SK-N-SH treated with all-trans-retinoic acid at 6 μM for 48 hours (cell line): ENCODE measurements at places on chromosomes 16 and 17.

DNA sequence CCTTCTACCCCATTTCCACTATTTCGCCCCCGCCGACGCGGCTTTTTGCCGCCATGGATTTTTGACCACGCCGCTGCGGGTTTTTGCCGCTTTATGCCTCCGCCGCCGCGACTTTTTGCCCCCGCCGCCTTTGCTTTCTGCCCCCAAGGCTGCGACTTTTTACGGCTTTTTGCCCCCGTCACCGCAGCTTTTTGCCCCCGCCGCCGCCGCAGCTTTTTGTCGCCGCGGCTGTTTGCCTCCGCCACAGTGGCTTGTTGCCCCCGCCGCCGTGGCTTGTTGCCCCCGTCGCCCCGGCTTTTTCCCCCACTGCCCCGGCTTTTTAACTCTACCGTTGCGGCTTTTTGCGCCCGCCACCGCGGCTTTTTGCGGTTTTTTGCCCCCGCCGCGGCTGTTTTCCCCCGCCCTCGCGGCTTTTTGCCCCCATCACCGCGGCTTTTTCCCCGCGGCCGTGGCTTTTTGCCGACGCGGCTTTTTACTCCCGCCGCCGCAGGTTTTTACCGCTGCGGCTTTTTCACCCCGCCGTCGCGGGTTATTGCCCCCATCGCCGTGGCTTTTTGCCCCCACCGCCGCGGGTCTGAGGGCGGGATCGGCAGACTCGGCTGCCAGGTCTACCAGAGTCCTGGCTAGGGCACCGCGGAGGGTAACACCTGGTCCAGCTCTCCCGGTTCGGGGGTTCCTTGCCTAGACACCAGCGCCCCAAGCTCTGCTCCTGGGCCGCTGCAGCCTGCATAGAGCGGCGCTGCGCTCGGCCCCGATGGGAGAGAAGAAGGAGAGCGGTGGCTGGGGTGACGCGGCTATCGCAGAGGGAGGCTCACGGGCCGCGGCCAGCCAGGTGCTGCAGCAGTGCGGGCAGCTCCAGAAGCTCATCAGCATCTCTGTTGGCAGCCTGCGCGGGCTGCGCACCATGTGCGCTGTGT, 562.7 kb upstream of the WSB1 start:
- ATAC-seq: no peak

GRCh38 chr17:2798678-2799077, 2.4 kb downstream of the RAP1GAP2 start:
- no peak for ATAC-seq

GRCh38 chr16:3854750-3855541, 25.6 kb downstream of the CREBBP start:
- no peak for ATAC-seq

- ATAC-seq: no peak
Observed at GRCh38 chr17:44105483-44105882, 18.0 kb downstream of the HDAC5 start.

GRCh38 chr16:46783800-46784199, 35.7 kb upstream of the MYLK3 start:
- no peak; the same call in 2 of the 3 replicates for ATAC-seq

- no peak for ATAC-seq
Observed at GRCh38 chr16:982145-983043, 824 bp downstream of the SOX8 start.

GRCh38 chr16:10984509-10984908, 40.1 kb downstream of the CLEC16A start:
- no peak for ATAC-seq

DNA sequence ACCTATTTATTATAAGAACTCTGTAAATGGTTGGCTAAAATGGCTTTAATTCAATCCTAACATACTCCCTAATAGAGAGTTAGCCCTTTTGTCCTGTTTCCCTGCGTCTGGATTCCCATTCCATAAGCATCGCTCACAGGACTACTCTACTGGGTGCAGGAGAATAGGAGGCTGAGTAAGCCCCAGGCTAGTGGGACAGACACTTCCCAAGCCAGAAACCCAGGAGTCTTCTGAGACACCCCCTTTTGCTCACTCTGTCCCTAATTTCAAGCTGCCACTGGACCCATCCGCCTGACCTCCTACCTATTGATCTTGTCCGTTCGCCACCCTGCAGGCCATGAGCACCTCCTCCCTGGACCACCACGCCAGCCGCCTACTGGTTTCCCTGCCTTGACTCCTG, 16.7 kb upstream of the TOB1 start:
- ATAC-seq: peak; percentile 91

DNA sequence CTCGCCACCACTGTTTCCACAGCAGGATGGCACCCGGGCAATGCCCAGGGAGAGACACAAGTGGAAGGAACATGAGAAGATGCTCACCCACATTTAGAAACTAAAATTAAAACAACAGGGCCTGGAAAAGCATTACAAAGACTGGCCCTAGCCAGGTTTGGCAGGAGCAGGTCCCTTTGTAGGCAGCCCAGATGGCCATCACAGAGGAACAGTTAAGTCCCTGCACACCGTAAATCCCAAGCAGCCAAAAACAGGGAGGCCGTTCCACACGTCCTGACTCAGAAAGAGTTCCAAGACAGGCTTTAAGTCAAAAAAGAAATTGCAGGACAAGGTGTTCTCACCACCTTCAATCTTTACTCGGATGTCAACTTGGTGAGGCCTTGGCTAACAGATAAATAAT, 127.1 kb downstream of the DYNLRB2 start:
- ATAC-seq: no peak

GRCh38 chr16:66129196-66129595, 237.3 kb upstream of the CDH5 start:
- ATAC-seq: no peak

DNA sequence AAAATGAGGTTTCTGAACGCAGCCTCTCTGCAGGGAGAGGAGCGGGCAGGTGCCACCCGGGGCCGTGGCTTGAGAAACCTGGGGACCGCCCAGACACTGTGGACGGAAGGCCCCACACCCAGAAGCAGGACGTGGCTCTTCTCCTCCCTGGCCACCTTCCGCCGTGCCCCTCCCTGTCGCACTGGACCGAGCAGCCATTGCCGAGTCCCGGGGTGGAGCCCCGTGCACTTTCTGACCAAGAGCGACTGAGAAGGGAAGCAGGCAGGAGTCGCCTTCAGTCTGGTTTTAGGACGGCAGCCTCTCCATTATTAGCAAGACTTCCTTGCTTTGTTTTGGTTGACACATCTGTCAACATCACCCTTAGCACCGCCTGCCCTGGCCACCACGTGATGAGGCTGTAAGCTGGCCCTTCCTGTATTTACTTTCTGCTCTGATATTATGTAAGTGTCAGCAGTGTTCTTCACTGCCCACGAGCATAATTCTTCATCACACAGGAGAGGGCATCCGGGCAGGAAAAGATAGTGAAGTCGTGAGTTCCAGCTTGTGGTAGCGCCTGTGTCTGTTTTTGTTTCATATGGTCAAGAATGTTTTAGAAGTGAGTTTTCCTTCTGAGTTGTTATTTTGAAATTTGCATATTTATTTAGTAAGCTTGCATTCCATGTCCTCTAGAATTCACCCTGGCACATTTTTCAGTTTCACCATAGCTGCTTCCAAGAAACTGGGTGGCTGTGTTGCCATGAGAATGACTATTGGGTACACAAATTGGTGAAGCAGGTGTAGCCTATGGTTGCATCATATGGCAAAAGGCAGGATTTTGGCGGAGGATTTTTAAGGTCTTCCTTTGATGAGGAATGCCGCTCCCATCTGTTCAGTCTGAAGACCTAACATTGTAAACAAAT, 1.0 kb downstream of the HERPUD1 start:
- ATAC-seq: peak; percentile 67

DNA sequence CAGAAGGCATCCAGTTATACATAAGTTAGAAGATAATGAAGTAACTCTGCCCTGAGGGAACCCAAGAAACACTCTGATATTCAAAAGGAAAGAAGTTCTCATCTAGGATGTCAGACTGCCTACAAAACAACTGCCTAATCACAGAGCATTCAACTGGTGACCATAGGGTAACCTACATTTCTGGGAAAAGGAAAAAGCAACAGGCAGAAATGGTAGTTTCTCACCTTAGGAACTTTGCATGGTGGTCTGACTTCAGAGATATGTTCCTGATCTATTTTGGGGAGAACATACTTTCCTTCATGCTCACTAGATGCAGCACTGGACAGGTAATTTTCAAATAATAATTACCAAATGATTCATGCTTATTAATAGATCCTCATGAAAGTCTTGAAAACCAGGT, 16.5 kb downstream of the RNF43 start:
- ATAC-seq: no peak

GRCh38 chr16:56534847-56535383, 15.1 kb upstream of the BBS2 start:
- no peak for ATAC-seq

DNA sequence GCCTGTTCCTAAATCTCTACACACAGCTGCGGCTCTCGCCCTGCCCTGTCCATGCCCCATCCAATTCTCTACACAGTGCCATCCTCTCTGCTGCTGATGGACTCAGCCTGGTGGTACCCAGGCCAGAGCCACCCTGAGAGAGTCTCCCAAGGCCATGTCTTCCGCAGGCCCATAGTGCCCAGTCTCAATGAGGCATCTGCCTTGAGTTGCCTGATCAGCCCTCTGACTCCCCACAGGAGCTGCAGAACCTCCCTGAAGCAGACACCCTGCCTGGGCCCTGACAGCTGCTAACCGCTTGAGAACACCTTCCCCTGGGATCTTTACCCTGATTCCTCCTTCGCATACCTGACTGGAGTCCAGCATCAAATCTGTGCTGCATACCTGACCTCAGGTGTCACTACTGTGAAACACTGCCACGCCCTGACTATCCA, 13.3 kb downstream of the TSPOAP1 start:
- ATAC-seq: no peak

DNA sequence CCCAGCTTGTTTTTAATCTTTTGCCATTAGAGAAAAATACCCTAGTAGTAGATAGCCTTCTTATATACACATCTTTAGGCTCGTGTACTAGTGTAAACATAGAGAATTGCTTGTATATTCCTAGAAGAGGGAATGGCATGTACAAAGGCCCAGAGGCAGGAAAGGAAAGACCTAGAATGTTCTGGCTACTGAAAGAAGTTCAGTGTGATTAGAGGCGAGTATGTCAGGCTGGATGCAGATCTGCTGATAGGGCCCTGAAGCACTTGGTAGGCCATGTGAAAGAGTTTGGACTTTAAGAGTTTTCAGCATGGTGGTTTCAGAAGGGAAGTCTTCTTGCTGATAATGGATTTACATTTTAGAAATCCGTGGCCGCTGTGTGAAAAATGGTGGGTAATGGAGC, 17.4 kb downstream of the CTCF start:
- ATAC-seq: no peak
